ENCODE measurements at places on chromosomes 12 and 14.

DNA sequence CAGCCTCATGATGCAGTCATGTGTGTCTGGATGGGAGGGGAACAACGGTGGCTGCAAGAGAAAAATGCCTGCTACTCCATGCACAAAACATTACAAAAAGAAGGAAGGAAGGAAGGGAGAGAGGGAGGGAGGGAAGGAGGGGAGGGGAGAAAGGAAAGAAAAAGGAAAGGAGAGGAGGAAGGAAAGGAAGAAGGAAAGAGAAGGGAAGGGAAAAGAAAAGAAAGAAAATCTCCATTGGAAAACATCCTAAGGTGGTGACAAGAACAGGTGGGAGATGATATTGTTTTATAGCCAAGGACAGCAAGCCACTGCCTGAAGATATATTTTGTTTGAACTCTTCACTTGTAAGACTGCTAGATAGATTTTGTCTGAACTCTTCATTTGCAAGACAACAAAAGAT is 171.8 kb upstream of the EGLN3 start:
- no peak for DNase-seq

- no peak for DNase-seq
These were observed 342.7 kb downstream of the PRKD1 start for GRCh38 chr14:29584992-29585391.

- no peak for DNase-seq
These were observed 209.0 kb upstream of the FBXO33 start for GRCh38 chr14:39641224-39641623.

DNA sequence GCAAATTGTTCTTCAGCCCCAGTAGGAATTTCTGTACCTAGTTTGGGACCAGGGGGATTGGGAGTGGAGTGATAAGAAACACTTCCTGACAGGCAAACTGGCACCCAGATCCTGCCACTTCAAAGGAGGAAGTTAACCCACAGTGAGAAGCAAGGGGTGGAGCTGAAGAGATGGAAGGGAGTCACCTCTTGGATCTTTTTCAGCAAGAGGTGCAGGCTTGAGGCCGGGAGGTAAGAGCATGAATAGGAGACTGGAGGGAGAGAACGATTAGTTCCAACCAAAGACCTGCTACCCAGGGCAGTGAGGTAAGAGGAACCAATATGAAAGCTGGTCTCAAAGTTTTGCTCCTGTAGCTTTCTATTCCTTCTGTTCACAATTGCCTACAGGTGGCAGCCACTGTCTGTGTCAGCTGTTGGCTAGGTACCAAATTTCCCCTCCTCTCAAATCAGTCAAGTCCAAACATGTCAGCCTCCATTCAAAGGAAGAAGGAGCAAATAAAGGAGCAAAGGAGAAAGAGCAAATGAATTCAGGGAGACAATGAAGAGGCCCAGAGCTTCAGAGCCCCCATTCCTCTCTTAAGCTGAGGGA is 14.9 kb upstream of the TAC3 start:
- no peak for DNase-seq

GRCh38 chr12:20885116-20885515 is 74.6 kb downstream of the SLCO1B3 start:
- no peak for DNase-seq

GRCh38 chr12:80212938-80213645 is 113.8 kb downstream of the OTOGL start:
- no peak for DNase-seq

- DNase-seq: no peak
These were observed 46.7 kb downstream of the BHLHE41 start for GRCh38 chr12:26077915-26078702.

- no peak for DNase-seq
These were observed 68.0 kb downstream of the KIF26A start for GRCh38 chr14:104206281-104206904.

DNA sequence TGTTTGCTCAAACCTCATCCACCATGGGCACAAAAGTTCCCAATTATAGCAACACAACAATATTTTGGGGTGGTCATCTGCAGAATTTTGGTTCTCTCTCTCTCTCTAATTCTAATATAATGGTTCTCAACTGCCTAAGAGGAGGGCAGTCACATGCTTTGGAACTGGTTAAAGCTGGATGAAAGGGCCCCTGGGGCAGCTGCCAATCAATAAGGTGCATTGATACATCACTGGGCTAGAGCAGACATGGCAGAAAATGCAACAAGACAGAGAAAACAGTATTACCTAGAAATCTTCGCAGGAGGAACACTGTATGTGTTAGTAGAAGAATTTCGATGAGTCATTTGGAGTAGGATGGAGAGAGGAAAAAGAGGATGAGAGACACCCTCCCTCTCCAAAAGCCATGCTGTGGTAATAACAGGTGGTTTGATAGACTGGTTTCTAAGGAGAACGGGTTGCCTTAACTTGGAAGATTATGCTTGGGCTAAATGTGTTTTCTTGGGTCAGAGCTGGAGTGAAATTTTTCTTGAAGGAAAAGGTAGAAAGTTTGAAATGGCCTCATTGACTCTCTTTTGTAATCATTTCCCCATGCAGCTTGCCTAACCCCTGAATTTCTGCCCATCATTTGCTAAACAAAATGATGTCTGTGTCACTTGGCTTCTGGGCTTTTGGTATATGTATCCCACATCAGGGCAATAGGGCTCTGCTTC is 67.1 kb upstream of the HIF1A start:
- no peak for DNase-seq

DNA sequence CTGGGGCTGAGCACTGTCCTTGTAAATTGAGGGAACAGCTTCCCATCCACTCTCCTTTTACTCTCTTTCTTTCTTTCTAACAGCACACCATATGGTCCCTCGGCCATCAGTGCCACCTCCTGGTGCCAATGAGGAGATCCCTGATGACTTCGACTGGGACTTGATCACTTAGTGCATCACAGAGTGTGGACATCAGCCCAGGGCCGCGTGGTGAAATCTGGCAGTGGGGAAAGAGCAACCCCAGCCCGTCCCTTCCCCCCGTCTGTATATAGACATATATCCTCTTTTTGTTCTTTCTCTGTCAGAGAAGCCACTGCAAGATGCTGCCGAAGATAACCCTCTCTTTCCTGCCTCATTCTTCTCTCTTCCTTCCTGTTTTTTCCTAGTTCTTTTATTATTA is 13.5 kb downstream of the C3AR1 start:
- no peak for DNase-seq

- DNase-seq: no peak
These were observed 226.2 kb upstream of the CLEC14A start for GRCh38 chr14:38481952-38482678.

GRCh38 chr12:115482943-115483342 is 794.5 kb downstream of the MED13L start:
- DNase-seq: no peak

DNA sequence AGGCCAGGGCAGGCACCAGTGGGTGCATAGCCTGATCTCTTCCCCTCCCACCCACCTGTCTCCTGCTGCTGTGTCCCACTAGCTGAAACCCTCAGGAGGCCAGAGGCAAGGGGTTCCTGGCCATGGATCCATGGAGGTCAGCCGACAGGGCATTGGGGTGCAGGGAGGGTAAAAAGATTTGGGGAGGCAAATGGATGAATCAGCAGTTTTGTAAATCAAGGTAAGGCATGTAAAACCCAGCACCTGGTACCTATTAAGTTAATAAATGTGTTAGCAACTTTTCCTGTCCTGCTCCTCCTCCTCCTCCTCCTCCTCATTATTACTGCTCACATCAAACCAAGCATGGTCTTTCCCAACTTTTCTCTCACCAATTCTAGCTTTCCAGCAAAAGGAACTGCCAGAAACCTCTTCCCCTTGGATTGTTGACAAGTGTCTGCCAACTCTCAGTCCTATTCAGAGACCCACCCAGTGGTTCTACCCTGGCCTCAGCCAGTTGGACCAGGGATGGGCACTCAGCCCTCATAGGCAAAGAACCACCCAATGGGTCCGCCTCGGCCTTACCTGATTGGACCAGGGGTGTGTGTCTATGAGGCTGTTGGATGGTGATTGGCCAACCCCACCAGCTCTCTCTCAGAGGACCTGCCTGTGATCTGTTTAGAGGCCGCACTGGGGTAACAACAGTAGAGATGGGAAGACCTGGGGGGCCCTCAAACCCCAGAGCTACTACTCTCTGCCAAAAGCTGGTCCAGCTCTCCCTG is 155.7 kb upstream of the GSC start:
- no peak for DNase-seq

GRCh38 chr12:44428825-44429224 is 447.3 kb downstream of the NELL2 start:
- no peak for DNase-seq

Data from activated naive CD4-positive, alpha-beta T cell treated with Interleukin-2 at 50 U/mL for 16 hours (primary cell).